ENCODE measurements at places on chromosomes 6 and 20.
A peak's percentile ranks its signal among the peaks of the same experiment; 100 is the strongest.

DNA sequence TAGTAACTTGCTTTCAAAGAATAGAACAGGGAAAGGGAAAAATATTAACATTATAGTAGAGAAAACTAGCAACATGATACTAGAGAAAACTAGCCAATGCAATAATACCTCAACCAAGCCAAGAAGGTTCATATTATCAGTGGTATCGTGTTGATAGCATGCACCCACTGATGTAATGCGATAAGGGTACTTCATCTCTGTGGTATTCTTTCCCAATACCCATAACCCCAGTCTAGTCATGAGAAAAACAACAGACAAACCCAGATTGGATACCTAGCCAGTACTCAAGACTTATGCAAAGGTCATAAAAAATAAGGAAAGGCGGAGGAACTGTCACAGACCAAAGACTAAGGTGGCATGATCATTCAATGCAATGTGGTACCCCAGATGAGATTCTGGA, 21.0 kb downstream of the BLOC1S5 start:
- DNase-seq, result no peak

DNA sequence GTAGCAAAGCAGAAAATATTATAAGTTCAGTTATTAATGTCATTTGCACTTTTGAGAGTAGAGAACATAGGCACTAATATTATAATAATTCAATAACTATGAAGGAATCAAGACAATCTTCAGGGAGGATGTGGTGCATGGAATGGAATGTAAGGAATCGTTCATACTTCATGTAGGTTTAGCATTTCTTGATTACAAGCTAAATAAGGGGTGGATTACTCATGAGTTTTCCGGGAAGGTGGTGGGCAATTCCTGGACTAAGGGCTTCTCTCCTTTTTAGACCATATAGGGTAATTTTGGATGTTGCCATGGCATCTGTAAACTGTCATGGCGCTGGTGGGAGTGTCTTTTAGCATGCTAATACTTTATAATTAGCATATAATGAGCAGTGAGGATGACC, 9.1 kb upstream of the BTNL2 start:
- no peak for DNase-seq

- no peak for DNase-seq
These were observed 133.1 kb downstream of the LY86 start for GRCh38 chr6:6721606-6722005.

- DNase-seq, result no peak
These were observed 125.1 kb downstream of the ZNF217 start for GRCh38 chr20:53468587-53468986.

DNA sequence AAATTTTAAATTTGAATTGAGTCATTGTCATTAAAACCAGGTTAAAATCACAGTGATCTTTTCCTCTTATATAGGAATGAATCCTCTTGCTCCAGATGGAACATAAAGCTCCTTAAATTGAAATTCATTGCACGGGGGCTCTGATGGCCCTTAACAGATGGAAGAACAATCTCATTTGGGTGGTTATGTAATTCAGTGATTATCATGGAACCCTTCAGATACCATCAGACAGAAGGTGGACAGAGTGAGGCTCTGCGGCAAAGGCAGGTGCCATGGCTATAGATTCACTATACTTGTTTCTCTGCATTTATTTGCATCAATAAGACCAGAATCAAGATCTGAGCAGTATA, 17.8 kb upstream of the RNF182 start:
- no peak for DNase-seq

DNA sequence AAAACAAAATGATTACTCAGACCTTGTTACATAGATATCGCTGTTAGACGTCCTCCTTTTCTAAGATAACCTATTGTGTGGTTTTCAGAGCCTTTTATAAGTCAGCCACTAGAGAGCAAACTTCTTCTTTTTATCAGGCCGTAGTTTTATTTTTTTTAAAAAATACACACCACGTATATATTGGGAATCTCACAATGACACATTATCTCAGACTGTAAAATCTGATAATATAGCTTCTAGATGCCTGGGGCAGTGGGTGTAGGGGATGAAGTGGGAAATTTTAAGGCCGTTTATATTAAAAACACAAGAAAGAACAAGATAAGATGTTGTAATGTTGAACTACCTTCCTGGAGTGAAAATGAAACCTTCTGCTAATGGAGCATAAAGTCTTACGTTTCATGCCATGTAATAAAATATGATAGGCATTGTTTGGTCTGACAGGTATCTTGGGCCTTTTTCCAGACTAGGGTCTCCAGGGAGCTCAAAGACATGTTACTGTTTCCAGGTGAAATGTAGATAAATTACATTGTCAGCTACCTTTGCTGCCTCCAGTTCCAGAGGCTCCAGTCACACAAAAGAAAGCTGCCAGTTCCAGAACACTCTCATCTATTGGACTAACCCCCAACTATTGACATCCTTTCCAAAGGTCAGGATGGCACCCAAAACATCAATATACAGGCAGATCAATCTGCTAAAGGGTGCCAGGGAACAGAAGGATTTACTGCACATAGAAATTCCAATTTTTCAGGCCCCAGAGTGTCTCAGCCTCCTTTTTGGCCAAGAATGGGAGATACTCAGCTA, 130.2 kb upstream of the AKIRIN2 start:
- peak; percentile 64 for DNase-seq

GRCh38 chr20:45470262-45470931, 844 bp downstream of the WFDC2 start:
- peak; percentile 42 for DNase-seq

- DNase-seq, result no peak
These were observed 126.6 kb upstream of the CCDC28A start for GRCh38 chr6:138647006-138647405.

DNA sequence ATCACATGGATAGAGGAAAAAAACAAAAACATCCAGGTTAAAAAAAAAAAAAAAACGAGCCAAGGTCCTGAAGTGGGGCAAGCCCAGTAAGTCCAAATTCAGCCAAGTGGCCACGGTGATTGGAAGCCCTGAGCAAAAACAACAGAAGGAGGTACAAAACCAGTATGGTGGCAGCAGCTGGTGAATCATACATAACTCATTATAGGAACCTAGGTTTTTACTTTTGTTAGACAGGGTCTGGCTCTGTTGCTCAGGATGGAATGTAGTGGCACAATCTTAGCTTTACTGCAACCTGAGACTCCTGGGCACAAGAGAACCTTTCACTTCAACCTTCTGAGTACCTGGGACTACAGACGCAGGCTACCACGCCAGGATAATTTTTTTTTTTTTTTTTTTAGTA, 22.7 kb upstream of the MYB start:
- no peak for DNase-seq

DNA sequence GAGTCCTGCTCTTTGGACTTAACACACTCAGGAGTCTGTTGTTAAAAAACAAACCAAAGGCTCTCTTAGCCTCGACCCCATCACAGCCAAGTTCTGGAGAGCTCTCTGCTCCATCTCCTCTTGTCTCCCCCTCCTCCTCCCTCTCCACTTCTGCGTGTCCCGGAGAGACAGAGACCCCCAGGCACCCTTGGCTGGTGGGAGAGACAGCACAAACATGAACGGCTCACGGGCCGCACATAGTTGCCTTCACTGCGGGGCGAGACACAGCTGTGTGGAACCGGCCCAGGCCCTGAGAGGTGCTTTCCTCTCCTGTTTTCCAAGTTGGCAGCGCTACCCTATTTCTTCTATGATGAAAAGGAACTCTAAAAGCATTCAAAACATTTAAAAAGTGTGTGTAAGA, 23.3 kb upstream of the MYT1 start:
- DNase-seq, result no peak

- no peak for DNase-seq
These were observed 365.9 kb downstream of the TAF4 start for GRCh38 chr20:61699495-61700374.

GRCh38 chr6:70270287-70271005, 32.4 kb downstream of the COL9A1 start:
- DNase-seq, result no peak

- no peak for DNase-seq
These were observed 74.2 kb downstream of the SLC22A23 start for GRCh38 chr6:3382326-3383279.

- DNase-seq, result no peak
These were observed 769 bp upstream of the TRPC4AP start for GRCh38 chr20:35093267-35093884.

GRCh38 chr20:52082612-52083011, 109.0 kb downstream of the ZFP64 start:
- DNase-seq, result no peak

- DNase-seq, result no peak
These were observed 194.0 kb upstream of the KCNK16 start for GRCh38 chr6:39516471-39516870.

DNA sequence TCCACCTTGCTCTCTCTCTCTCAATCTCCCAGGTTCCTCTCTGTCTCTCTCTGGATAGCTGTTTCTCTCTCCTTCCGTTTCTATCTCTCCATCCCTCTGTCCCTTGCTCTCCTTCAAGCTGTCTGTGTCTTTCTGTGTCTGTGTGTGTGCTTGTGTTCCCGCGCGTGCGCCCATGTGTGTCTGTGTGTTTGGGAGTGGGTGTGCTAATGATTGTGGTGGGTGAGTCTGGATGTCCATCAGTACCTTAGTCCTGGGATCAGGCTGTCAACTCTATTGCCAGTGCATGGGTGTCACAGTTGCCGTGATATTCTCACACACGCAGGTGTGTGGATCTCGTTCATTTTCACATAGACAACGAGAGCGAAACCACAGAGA, 1380.6 kb upstream of the DEFB115 start:
- DNase-seq, result no peak

DNA sequence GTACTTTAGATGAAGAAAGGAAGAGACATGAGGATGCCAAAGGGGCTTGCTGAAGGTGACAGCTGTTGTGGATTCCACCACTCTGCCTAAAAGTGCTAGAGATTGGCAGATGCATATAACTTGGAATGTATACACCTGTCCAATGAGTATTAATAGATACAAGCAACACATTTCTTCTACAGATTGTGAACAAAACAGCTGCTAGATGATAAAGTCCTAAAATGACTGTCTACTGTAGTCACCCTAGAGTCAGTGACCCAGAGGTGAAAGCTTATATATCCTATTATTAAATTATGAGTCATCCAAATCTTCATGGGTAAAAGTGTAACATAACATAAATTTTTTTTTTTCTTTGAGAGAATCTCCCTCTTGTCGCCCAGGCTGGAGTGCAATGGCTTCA, 5.2 kb downstream of the RNF217 start:
- no peak for DNase-seq

DNA sequence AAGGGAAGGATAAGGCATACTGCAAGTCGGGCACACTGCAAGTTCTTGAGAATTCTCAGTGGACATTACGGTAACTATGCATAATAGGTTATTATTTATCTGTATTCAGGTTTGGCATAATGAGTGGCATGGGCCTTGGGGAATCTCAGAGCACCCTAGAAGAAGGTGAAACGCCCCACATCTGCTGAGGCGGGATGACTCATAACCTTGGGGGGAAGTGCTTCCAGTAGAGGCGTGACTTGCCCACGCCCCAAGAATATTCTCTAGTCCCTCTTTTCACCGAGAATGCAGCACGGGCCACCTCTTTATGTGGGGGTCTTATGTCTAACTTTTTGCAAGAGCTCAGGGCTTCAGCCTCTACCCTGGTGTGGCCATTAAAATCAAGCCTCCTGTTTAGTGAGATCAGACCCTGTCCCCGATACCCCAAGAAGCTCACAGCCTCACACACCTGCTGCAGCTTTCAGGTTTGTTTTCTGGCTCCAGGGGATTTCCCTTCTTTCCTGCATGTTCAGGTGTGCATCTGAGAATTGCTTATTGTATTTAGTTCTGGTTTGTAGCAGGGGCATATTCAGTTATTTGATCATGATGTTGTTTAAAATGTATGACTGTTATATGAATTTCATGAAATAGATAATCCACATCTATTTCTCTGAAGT, 19.1 kb downstream of the ZFP64 start:
- DNase-seq, result peak; percentile 86
